ENCODE measurements at places on chromosomes 12 and 14.

DNA sequence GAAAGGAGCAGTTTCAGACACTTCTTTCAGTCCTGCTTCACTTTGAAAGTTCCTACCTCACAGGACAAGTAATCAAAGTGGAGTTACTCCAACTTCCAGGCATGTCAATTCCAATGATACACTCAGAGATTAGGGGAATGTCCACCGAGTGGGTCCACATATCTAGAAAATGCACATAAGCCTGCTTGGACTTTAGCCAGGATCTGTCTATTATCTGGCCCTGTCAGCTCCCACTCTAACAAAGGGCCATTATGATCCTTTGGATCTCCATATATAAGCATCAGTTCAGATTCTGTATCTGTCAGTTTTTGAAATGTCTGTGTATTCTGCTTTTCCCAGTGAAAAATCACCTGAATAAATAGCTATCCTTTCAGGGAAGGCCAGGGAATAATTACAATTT lies 112.9 kb upstream of the ATXN7L3B start:
- DNase-seq: no peak

DNA sequence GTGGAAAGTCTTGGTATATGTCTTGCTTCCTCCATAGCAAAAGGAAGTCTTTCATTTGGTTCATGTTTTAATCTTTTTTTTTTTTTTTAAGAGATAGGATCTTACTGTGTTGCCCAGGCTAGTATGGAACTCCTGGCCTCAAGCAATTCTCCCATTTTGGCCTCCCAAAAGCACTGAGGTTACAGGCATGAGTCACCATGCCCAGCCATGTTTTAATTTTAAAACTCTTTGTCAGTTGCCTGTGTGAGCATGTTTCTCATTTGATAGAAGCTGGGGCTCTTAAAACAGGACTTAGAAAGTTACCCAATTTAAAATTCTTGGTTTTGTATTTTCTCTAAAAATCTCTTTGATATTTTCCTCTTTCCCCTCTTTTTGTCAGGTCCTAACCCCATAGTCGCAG lies 45.0 kb upstream of the REP15 start:
- no peak for DNase-seq

DNA sequence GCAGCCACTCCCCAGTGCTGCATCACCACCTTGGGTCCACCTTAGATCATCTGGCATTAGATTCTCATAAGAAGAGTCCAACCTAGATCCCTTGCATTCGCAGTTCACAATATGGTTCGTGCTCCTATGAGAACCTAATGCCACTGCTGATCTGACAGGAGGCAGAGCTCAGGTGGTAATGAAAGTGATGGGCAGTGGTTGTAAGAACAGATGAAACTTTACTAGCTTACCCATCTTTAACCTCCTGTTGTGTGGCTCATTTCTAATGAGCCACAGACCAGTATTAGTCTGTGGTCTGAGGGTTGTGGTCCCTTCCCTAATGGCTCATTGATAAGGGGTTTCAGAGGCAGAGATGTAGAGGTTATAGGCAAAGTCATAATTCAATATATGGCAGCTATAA lies 615.9 kb upstream of the MIS18BP1 start:
- no peak for DNase-seq

- DNase-seq: no peak
Measured at GRCh38 chr12:69921831-69922230, 96.8 kb downstream of the MYRFL start.

- no peak for DNase-seq
Measured at GRCh38 chr14:66085224-66085623, 400.9 kb upstream of the CCDC196 start.

DNA sequence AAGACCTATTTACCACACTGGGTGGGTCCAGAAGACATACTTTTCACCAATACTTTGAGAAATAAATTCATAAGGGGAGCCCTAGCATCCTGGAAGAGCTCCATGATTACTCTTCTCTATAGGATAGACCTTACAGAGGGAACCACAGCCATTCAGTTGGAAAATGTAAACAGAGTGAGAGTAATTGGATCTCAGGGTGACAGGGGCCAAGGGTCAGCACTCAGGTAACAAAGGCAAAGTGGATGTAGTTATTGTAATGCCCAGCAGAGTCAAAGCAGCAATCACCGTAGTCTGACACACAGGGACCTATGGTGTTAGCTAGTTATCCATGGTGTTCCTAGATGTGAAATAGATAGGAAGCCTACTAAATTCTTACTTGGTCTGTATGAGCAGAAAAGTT lies 10.8 kb upstream of the GTF2A1 start:
- no peak for DNase-seq

Data from coronary artery (tissue), 2 donors.